Sigmoid colon (tissue), 7 donors: ENCODE measurements at places on chromosomes 11 and 22.
A peak's percentile ranks its signal among the peaks of the same experiment; 100 is the strongest.

GRCh38 chr11:126279191-126279590, 3.7 kb upstream of the TIRAP start:
- DNase-seq, result no peak

- no peak for DNase-seq
Measured at GRCh38 chr22:39471381-39472141, 14.7 kb downstream of the MGAT3 start.

DNA sequence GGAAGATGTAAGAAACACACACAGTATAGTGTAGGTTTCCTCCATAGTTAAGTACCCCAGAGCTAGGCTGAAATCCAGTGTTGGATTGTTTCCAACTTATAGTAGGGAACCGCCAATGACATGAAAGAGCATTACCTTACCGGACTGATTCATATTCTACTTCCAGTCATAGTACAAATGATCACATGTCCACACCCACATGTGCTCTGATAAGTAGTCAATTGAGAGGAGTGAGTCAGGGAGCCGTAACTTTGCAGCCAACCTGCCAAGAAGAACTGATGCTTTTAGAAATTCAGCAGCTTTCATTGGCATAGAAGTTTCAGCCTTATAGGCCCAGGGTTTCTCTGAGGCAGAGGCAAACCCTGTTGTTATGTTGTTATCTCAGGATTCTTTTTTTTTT, 240.6 kb downstream of the ETS1 start:
- no peak for DNase-seq

DNA sequence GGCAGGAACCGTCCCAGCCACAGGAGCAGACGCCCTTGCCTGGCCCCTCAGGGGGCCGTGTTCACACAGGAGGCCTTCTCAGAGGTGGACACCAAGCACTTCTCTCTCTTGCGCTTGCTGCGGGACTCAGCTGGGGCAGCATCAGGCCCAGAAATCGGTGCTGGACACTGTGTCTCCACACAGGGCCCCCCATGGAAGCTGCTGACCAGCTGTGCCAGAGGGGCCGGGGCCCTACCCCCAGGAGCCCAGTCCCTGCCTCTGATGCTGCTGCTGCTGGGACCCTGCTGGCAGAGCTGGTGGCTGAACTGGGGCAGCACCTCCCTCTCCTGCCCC, 4.0 kb downstream of the PLXNB2 start:
- no peak for DNase-seq

- no peak for DNase-seq
Measured at GRCh38 chr11:32259641-32260081, 168.8 kb downstream of the RCN1 start.

DNA sequence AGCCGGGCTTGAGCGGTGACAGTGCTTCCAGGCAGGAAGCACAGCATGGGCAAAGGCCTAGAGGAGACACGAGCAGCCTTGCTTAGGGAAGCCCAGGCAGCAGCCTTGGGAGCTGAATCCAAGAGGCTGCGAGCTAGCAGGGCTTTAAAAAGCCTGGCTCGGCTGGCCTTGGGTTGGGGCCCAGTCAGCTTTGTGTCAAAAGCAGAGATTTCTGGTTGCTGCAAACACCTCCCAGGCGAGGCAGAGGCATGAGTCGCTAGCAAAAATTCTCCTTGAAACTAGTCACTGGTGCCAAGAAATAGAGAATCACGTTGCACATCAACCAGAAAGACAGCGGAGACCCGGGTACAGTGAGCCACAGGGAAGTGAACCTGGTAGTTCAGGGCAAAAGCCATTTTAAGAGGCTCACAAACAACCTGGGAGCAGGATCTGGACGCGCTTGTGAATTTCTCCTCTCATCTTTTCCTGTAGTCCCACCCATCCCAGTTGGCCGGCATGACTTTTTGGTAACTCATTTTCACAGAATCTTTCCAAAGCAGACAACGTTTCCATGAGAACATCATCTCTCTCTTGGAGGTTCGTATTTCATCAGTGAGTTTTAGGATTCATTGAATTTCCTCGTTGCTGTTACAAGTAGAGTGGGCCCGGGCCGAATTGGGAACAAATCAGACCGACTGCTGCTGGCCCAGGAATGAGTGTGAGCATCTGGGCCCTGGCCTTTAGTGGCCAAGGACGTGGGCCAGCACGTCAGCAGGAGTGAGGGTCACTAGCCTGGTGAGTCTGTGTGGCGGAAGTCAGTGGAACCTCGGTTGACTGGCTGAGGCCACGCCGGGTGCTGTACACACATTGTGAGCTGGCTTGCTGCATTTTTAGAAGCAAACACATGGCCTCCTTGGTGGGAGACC, 16.4 kb upstream of the FGF4 start:
- no peak for DNase-seq

DNA sequence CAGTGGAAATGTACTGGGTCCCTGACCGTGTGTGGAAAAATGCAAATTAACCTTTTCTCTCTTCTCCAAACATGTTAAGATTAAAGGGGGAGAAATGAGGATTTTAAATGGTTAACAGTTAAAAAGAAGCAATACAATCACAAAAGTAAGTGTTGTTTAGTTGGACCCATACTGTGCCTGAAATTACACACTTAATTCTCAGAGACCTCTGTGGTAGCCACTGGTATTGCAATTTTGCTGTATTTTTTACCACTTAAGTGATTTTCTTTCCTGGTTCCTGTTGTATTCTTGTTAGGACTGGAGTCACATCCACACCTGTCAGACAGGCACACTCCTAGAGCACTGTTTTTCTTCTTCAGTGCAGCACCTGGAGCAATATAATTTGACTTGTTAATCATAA, 179.6 kb upstream of the PDGFD start:
- DNase-seq, result no peak

GRCh38 chr11:18802381-18803257, 11.0 kb upstream of the PTPN5 start:
- DNase-seq, result no peak

- no peak for DNase-seq
Measured at GRCh38 chr11:4102711-4103110, 8.1 kb downstream of the RRM1 start.

DNA sequence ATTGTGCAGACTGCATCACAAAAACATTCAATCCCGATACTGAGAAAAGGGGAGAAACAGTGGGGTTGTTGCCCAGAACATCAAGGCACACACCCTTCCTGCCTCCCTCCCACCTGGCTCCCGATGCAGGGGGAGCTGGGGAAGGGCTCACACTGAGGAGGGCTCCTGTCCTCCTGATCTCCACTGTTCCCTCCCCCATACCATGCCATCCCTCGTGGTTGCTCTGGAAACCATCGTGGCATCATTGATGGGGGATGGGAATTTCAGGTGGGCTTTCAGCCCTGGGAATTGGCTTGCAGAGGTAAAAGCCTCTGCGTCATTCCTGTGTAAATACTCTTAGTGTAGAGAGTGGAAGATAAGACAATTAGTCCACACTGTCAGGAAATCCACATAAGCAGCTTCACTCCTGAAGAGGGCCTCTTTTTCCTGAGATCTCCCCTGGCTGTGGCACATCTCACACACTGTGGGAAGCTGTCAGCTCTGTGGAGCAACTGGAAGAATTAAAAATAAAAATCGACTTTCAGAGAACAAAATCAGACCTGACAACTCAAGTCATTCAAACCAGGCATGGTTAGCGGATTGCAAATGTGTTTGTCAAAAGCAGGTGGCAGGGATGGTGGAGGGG, 176.0 kb downstream of the CHST1 start:
- DNase-seq, result peak; percentile 12

- no peak for DNase-seq
Measured at GRCh38 chr22:38657045-38657909, 839 bp downstream of the CBY1 start.

GRCh38 chr22:23789638-23790037, 2.9 kb downstream of the SMARCB1 start:
- DNase-seq, result no peak

- peak; percentile 85 for DNase-seq
Measured at GRCh38 chr11:46380340-46381047, 975 bp upstream of the MDK start.
